ENCODE measurements at places on chromosomes 6 and 20. TPM values are rescaled to one million over a fixed set of nuclear protein-coding genes. Genes with fewer than 3 reads are reported as not detected.

DNA sequence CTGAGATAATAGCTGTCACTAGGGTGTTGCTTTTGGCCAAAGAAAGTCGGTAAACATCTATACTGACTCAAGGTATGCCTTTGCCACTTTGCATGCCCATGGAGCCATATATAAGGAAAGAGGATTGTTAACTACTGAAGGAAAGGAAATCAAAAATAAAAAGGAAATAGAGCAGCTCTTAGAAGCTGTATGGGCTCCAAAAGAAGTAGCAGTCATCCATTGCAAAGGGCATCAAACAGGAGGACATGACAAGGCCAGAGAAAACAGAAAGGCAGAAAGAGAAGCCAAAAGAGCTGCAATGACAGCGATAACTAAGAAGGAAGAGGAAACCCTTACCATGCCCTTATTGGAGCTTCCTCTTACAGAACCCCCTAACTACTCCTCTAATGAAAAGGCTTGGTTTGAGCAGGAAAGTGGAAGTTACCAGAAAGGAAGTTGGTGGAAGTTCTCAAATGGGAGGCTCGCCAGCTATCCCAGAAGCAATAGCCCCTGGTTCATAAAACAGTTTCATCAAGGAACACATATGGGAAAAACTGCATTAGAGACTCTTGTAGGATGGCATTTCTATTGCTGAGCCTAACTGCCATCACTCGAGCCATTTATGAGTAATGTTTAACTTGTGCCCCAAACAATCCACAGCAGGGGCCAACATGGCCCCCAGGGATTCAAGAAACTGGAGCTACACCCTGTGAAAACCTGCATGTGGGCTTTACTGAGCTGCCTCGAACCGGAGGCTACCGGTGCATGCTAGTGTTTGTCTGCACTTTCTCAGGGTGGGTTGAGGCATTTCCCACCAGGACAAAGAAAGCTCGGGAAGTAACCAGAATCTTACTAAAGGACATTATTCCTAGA lies 7.0 kb downstream of the IL22RA2 start:
- H3K4me3 ChIP-seq: no peak overlapping the region
- H3K4me1 ChIP-seq: no peaks in the 10 kb centered on the region
- DNase-seq: no peak
- H3K27ac ChIP-seq: no peak overlapping the region

Gene PNPLA1
- total RNA-seq: 0.25 TPM

Gene SEC63
- total RNA-seq: 78.7 TPM

Gene CALHM4
- not detected for total RNA-seq

DNA sequence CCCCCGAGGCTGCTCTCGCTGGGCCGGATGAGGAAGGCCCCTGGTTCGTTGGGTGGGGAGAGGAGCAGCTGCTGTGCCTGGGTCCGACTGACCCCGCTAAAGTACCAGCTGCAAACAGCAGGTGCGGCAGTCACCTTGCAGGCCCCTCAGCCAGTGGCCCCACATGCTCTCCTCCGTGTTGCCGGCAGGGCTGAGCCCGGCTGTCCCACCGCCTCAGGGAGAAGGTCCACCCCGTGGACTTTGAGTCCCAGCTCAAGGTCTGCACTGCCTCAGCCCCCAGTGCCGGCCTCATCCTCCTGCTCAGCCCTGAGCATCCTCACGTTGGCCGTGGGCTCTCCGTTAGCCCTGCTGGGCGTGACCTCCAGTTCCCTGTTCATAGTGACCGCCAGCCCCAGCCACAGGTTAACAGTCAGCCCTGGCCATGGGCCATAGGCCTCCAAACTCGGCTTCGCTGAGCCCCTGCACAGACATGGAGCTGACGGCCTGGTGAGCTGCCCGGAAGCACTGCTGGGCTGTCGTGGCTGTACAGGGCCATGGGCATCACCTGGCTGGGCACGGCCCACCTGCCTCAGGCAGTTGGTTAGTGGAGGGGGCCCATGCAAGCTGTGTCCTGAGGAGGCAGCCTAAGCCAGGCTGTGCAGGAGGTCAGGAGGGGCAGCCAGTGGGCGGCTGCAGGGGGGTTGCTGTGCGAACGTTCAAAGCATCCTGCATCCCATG lies 3.1 kb downstream of the SRMS start:
- no peaks in the 10 kb centered on the region for H3K27me3 ChIP-seq
- no peaks in the 10 kb centered on the region for H3K4me1 ChIP-seq
- DNase-seq: no peak
- H3K27ac ChIP-seq: no peak overlapping the region
- H3K36me3 ChIP-seq: no peaks in the 10 kb centered on the region
